ENCODE measurements at places on chromosomes 13 and 19.
A peak's percentile ranks its signal among the peaks of the same experiment; 100 is the strongest.

GRCh38 chr13:110332750-110333149 lies 25.7 kb downstream of the COL4A2 start:
- no peak for DNase-seq

DNA sequence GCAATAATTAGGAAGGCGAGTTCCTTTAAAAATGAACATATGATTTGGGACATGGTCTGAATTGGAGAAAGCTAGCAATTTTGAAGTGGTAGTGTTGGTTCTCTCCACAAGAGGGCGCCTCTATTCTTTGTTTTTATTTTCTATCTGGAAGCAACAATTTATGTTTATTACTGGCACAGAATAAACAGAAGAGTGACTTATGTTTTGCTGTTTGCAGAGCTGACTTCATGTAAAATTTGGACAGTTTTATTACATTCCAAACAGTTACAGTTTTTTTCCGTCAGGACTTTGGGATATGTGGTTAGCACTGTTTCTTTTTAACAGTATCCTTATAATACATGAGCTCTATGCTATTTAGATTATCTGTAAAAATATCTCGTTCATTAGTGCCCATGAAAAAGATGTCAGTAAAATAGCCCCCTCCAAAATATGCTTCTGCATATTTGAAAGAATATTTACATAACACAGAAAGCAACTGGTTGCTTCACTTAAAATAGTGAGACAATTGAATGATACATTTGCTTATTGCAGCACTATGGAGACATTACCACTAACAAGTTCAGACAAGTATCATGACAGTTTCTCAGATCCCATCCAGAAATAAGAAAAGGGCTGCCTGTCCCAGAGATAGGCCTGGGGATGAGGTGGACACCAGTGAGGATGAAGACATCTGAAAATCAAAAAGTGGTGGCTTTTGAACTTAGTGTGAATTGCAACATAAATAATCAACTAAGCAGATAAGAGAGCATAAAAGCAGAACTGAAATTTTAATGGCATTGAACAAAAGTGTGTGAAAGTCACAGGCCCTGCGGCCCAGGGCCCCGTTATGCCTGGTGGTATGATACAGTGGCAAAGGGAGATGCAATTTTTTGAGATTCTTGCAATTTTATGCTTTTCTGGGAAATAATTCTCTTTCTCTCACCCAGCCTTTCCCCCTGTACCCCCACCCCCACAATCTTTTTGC lies 32.3 kb upstream of the FGF9 start:
- DNase-seq, result peak; percentile 52

GRCh38 chr19:19316082-19316481 lies 4.2 kb downstream of the SUGP1 start:
- DNase-seq, result no peak

- no peak for DNase-seq
Observed at GRCh38 chr13:44223770-44224444, 149.7 kb upstream of the SERP2 start.

DNA sequence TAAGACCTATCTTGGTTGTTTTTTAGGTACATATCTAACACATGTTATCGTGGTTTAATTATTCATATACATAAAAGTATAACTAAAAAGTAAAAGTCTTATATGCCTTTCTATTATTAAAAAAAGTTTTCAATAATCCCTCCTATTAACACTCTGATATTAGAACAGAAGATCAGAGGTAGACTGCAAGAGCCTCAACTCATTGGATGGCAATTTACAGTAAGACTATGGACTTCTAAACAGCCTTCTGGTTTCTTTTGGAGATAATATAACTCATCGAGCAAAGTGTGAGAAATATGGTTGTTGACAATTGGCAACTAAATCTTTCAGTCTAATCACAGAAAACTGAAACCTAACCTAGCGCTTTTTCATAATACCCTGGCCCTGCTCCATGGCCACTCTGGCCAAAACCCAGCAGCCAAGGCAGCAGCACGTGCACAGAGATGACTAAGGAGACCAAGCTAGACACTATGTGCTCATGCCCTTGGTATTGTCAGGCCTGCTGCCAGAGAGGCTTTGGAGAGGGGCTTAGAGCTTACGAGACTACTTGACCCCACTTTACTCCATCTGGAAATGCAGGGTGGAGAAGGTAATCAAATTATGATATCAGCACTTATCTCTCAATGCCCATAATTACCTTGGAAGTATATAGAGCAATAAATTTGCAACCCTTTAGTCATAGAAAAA lies 40.6 kb upstream of the EEF1AKMT1 start:
- peak; percentile 93 for DNase-seq

GRCh38 chr19:14502334-14503092 lies 6.6 kb upstream of the GIPC1 start:
- DNase-seq, result no peak

GRCh38 chr19:41424335-41425173 lies 2.6 kb downstream of the B3GNT8 start:
- no peak for DNase-seq

Data from astrocyte of the hippocampus (primary cell).